ENCODE measurements at places on chromosomes 12 and 14.

- no peak for DNase-seq
Measured at GRCh38 chr12:104567832-104568486, 111.2 kb downstream of the CHST11 start.

GRCh38 chr14:105622329-105622955 is 96.1 kb downstream of the TMEM121 start:
- DNase-seq: no peak

GRCh38 chr14:77058117-77058516 is 29.6 kb upstream of the IRF2BPL start:
- DNase-seq: no peak

DNA sequence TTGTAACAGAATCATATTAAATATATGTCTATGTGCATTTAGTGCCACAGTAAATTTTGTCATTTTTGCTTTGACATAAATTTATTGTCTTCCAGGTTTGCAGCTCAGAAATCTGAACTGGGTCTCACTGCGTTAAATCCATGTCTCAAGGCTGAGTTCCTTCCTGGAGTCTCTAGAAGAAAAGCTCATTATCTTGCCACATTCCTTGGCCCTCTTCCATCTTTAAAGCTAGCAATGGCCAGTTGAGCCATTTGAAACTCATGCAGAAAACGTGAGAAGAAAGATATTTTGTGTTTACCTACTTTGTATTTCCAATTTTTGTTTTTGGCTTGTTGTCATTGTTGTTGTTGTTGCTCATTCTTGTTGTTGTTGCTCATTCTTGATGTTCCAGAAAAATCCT is 10.7 kb downstream of the PRH1 start:
- no peak for DNase-seq

DNA sequence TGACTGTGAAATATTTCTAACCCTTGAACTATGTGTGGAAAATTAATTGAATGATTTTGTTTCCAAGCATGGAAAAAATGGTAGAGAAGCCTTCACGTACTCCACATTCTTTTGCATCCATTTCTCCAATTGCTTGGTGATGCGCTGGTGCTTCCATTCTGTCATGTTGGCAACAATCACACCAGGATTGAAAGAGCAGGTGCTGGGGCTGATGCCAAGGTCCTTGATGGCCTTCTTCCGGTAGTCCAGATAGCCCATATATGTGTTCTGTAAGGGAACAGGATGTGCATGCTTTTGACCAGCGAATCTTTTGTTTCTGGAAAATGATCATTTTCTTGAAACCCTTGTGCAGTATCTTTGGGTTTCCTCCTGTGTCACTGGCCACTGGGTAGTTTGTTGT is 28.6 kb downstream of the TDG start:
- no peak for DNase-seq

GRCh38 chr12:106284358-106285105 is 18.0 kb upstream of the TCP11L2 start:
- no peak for DNase-seq

- DNase-seq: no peak
Measured at GRCh38 chr12:127260531-127260930, 1006.4 kb upstream of the TMEM132C start.
